ENCODE measurements at places on chromosomes 6 and 20.

GRCh38 chr6:139250296-139251044 is 41.3 kb downstream of the TXLNB start:
- DNase-seq, result no peak

- DNase-seq, result no peak
Measured at GRCh38 chr6:137704802-137705159, 162.3 kb upstream of the TNFAIP3 start.

DNA sequence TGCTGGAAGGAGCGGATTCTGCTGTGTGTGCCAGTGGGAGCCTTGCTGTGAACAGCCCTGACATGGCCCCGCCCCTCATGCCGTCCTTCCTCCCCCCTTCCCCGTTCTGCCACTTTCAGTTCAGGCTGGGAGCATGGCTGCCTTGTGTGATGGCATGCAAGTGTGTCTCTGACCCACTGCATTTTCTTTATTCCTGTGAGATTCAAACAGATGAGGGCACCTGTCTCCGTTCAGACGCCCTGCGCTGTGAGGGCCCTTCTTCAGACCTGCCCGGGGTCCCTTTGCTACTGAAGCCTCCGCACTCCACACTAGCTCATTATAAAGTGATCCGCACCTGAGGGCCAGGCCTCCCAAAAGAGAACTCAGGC is 88.3 kb downstream of the TAF4 start:
- DNase-seq, result no peak

DNA sequence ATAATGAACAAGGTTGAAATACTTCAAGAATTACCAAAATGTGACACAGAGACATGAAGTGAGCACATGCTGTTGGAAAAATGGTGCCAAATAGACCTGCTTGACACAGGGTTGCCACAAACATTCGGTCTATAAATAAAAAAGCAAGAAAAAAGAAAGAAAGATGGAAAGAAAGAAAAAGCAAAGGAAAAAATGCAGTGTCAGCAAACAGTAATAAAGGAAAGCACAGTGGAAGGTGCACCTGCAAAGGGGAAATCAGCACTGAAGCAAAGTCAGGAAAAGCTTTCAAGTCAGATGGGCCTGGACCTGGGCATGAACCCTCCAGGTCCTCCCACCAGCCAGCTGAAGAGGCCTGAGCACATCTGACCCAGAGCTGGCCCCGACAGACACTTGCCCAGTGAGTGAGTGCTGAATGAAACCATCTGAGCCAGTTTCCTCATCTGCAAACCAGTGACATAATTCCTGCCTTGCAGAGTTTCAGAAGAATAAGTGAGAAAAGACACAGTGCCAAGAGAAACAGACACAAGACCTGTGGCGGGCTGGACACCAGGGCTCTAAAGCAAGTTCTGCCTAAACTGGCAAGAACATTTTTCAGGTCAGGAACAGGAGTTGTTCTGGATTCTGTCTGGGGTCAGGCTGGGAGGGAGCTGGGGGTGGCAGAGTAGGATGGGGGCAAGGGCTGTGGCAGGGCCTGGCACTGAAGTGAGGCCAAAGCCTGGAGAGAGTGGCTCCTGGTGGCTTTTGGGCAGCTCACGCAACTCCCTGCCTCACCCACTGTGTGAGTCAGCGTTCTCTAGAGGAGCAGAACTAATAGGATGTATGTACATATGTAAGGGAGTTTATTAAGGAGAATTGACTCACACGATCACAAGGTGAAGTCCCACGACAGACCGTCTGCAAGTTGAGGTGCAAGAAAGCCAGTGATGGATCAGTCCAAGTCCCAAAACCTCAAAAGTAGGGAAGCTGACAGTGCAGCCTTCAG is 23.9 kb upstream of the MICB start:
- DNase-seq, result no peak

- DNase-seq, result no peak
Measured at GRCh38 chr20:16747291-16747811, 807 bp upstream of the OTOR start.

DNA sequence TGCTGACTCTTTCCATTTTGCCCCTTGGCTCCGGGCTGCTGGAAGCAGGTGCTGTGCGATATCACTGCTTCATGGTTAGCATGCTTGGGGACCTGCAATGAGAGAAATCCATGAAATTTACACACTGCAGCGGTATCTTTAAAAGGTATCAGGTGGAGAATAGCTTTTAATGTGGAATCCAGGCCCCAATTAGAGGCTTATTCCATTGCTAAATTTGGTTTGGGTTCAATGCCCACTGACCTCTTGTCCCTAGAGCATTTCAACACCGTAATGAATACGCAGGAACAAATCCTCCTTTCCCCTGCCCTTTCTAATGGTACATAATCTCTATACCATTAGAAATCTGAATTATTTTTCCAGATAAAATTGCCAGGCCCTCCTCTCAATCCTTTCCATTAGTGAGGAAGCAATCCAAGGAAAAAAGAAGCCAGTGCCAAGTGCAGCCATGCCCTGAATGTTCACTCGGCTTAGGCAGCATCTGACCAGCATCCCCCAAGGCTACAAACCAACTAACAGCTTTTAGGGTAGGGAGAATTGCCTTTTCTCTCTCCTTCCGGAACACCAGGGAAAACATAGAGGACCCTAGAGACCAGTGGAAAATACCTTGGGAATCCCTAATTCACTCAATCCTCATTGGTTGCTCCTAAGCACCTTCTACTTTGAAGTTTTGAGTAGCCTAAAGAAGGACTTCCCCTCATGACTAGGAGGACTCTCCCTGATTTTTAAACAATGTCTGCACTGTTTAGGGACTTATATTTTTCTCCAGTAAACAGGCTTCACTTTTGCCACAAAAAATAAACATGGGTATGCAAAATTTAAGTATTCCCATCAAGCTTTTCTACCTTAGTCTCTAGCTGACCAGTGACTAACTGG is 143.1 kb downstream of the QRSL1 start:
- no peak for DNase-seq

- no peak for DNase-seq
Measured at GRCh38 chr6:156440688-156441087, 336.5 kb upstream of the ARID1B start.

- DNase-seq, result no peak
Measured at GRCh38 chr6:40398810-40399477, 188.2 kb downstream of the LRFN2 start.

DNA sequence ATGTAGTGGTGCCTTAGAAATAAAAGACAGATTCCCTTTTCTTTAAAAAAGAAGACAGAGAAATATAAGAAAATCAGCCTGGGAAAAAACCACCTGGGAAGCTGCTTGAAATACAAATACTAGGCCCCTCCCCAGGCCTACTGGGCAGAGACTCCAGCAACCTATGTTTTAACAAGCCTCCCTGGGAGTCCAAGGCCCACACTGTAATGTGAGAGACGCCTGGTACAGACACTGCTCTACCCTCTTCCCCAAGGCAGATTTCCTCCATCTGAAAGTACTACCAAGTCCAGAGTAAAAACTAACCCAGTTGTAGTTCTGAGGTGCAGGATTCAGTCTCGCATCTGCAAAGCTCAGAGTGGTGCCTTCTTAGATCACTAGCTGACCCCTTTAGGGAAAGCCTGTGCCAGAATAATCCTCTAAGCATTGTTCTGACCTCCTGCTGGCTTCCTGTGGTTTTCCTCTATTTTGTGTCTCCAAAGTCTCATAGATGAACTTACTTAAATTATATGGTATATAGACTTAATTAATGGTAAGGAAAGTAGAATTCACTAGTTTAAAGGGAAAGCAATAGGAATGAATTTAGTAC is 270.2 kb upstream of the SLC35B3 start:
- no peak for DNase-seq

- DNase-seq, result no peak
Measured at GRCh38 chr6:12911427-12911826, 194.9 kb downstream of the PHACTR1 start.

DNA sequence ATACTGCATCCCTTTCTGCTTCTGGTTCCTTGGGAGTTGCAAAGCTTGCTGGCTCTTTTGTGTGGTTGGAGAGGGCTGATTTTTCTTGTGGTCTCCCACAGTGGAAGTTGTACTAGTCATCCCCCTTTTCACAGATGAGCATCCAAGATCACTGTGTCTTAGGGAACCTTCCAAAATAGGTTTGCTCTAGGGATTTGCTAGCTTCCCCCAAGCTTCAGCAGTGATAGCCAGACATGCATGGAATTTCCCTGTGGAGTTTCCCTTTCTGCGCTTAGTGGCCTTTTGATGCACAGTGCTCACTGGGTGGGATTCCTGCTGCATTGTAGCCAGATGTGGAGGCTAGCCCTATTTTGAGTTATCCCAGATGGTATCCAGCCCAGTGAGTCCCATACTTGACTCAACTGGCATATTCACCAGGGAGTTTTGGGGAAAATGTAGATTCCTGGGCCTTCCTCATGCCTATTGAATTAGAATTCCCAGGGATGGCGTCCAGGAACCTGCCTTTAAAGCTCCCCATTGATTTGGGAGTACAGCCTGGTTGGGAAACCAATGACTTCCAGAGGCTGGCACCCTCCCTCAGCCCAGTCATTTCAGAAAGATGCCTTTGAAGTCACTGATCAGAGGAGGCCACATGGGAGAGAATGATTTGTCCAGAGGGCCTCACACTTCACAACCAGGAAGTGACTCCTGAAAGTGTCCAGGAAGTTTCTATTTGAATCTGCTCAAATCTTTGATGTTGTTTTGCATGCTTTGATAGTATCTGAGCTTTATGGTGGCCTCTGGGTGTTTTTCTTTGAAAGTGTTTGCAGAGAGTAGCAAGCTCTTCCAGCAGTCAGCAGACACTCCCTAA is 25.9 kb downstream of the PPARD start:
- no peak for DNase-seq

GRCh38 chr6:45815466-45816125 is 200.1 kb downstream of the CLIC5 start:
- DNase-seq, result no peak

GRCh38 chr20:3038454-3038853 is 5.0 kb upstream of the GNRH2 start:
- no peak for DNase-seq

DNA sequence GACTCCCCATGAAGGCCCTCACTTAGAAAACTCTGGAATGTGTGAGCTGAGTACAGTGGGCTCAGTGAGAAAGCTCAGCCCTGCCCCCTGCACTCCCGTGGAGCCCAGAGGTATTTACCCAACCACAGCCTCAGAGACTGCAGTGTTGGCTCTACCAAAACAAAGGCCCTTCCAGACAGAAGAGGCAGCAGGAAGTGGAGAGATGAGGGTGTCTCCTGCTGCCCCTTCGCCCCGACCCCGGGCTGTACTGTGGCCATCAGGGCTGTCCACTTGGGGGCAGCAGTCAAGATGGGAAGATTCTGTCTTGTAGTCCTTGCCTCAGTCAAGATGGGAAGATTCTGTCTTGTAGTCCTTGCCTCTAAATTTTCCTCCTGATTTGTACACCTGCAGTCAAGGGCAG is 341.3 kb downstream of the TAF4 start:
- DNase-seq, result no peak

DNA sequence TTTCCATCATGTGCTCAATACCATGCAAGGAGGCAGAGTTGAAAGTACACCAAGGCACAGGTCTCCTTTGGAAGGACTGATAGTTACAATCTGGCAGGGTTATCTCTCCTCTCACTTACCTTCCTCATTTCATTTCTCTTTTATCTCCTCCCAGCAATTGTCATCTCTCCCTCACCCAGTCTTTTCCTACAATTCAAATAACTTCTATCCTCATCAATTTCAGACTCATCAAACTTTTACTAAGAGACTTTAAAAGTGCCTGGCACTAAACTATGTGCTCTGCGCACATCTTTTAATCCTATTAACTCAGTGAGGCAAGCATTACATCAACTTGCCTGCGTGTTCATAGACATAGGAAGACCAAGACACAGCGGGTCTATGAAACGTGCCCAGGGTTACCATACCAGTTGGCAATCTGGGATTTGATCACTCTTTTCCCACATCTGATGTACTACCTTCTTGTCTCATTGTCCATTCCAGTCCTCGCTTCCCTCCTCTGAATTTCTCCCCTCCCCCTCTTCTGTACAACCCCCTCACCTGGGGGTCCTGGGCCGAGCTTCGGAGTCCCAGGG is 1.2 kb downstream of the VARS1 start:
- no peak for DNase-seq

DNA sequence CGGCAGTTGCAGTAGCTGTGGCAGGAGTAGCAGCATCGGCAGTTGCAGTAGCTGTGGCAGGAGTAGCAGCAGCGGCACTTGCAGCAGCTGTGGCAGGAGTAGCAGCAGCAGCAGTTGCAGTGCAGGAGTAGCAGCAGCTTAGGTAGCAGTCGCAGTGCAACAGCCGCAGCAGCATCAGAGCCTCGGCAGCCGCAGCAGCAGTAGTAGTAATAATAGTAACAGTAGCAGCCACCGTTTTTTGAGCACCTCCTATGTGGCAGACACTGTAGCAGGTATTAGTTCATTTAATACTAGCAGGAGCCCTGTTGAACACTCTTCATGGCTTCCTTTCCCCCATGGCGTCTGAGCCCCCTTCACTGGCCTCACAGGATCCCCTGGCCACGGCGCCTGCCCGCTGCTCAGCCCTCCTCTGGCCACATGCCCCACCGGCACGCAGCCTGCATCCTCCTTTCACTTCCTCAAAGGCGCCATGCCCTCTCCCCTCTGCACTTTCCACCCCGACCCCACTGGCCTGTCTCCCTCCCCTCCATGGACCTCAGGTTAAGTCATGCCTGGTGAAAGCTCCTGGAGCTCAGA is 19.1 kb upstream of the IRF4 start:
- DNase-seq, result no peak

DNA sequence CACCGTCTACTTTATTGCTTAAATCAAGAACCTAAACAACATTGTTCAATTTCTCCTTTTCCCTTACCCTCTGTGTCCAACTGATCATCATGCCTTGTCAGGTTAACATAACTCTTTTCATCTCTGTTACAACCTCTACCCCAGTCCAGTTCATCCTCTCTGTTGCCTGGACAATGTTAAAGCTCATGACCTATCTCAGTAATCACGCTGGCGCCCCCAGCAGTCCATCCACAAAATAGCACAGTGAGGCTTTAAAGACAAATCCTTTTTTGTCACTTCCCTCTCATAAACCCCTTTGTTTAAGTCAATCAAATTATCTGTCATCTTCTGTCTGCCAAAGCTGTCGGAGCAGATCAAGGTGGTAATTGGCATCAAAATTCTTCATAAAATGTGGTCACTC is 140.1 kb downstream of the QKI start:
- no peak for DNase-seq

GRCh38 chr6:130843575-130844320 is 16.5 kb downstream of the SMLR1 start:
- DNase-seq, result no peak

GRCh38 chr6:3355358-3356055 is 96.8 kb downstream of the PSMG4 start:
- no peak for DNase-seq

DNA sequence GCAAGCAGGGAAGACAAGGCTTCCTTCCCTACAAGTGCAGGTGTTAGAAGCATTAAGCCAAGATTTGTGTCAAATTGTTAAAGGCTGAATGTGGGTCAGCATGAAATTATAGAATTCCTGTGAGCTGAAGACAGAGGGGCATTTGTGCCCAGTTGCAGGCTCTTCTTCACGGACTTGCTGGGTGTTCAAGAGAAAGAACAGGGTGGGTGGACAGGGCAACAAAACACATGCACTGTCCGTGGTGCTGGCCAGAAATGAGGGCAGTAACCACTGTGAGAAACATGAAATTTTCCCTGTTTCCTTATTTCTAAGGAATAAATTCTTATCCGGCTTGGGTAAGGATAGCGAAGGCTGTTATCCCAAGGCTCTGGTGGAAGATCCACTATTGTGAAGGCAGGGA is 579.5 kb upstream of the HTR1E start:
- DNase-seq, result no peak
